ENCODE measurements at places on chromosomes 3 and 15.

DNA sequence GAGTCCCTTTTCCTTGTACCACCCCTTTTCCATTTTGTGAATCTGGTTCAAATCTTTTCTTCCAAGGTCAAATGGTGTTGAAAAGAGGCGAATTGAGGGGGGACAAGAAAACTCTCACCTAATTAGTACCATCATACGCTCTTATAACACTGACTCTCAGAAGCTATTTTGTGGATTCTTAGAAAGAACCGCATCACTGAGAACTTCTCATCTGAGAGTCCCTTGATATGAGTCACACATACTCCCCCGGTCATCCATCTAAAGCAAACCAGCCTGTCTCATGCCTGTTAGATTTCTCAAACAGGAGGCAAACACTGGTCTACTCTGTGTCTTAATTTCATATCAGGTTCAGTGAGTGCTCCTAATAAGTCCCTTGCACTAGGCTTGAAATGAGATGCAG, 76.5 kb upstream of the SPRED1 start:
- no peak for DNase-seq

- DNase-seq: no peak
These were observed 172.2 kb downstream of the LPP start for GRCh38 chr3:188326111-188326510.

- DNase-seq: no peak
These were observed 38.7 kb downstream of the FAM174B start for GRCh38 chr15:92616621-92617548.

DNA sequence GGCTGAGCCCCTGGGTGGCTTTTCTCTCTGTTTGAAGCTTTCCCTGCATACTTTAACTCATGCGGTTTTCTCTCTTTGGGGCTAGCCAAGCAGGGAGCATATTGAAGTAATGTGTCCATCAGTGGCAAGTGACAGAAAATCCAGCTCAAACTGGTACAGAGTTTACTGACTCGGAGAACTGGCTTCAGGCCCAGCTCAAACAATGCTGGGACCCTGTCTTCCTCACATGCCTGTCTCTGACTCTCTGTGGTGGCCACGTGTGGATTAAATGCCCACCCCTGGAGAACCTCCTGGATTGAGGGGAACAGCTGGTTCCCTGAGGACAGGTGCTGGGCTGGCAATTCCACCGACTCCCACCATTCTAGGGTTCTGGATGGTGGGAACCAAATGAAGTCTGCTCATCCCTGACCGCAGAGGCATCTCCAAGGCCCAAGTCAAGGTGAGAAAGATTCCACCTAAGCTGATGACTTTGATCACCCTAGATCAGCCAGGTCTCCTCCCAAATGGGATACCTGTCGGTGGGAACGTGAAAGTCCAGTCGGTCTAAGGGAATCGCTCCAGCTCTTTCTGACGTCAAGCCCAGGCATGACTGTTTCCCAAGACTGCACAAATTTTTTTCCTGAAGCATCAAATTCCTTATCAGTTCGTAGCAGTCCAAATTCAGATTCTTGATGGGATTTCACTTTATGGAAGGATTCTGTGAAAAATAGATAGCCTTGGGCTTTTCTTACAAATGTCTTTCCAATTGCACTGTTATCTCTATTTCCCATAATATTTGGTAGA, 16.3 kb upstream of the HDAC11 start:
- DNase-seq: no peak

DNA sequence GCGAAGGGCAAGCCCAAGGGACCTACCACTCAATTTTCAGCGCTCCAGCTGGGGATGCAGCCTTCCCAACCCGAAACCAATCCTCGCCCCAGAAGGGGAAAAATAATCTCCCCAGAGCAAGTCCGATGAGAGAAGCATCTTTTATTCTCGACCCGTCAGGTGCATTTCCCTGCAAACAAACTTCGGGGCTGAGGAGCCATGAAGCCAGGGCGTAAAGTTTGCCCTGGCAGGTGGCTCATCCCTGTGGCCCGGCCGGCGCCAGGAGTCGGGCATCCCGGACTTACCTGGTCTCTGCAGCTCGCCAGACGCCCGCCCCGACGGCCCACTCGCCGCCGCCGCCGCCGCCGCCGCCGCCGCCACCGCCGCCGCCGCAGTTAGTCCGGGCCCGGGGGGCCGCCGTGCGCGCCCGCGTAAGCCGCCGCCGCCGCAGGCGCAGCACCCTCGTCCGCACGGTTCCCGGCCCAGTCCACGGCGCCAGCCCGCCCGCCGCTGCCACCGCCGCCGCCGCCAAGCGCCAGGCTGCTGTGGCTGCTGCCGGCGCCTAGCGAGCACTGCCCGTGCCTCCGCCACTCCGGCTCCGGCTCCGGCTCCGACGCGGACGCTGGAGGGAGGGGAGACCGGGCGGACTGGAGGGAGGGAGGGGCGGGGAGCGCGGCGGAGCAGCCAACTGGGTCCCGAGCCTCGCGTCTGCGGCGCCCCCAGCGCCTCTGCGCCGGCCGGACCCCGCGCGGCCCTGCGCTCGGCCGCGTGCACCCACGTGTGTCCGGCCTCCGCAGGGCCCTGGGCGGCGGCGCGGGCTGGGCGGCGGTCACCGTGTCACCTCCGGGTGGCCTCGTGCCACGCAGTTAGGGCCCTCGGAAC, at the start of gene CNTN3:
Gene CNTN3 (minus strand): TSS at position 553 of the 861 bp plus-strand sequence. CDS start 93,547 bp downstream, outside the sequence.
- no peak for DNase-seq

- no peak for DNase-seq
These were observed 296.6 kb upstream of the MME start for GRCh38 chr3:154783521-154783931.
